ENCODE measurements at places on chromosomes 2 and 18.

DNA sequence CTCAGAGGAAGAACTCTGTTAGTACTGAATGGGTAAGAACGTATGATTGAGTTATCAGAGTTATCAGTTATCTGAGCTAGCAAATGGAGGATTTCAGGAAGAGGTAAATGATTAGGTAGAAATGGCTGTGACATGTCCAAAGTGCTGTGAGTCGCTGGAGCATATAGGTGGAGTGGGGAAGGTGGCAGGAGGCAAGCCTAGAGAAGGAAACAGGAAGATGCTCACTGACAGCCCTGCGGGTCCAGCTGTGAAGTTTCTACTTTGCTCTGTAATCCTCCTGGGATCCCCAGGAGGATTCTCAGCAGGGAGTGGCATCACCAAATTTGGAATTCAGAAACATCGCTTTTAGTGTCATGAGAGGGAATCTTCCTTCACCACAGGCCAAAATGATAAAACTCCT, 52.0 kb downstream of the GYPC start:
- no peak for DNase-seq

GRCh38 chr18:34660572-34660971, 49.5 kb upstream of the DTNA start:
- no peak for DNase-seq

GRCh38 chr2:27932396-27932795, 41.9 kb downstream of the BABAM2 start:
- DNase-seq, result no peak

DNA sequence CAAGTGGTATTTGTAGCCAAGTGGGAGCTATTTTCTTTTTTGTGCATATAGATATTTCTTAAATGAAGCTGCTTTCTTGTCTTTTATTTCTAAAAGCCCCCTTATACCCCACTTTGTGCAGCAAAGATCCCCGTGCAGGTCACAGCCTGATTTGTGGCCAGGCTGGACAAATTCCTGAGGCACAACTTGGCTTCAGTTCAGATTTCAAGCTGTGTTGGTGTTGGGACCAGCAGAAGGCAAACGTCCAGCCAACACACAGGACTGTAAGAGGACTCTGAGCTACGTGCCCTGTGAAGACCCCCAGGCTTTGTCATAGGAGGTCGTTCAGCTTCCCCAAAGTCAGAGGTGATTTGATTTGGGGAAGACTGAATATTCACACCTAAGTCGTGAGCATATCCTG, 21.9 kb downstream of the FOSL2 start:
- DNase-seq, result no peak

- no peak for DNase-seq
Measured at GRCh38 chr2:155841442-155841841, 491.1 kb downstream of the NR4A2 start.

- peak; percentile 90 for DNase-seq
Measured at GRCh38 chr18:34773961-34774766, 64.1 kb downstream of the DTNA start.

DNA sequence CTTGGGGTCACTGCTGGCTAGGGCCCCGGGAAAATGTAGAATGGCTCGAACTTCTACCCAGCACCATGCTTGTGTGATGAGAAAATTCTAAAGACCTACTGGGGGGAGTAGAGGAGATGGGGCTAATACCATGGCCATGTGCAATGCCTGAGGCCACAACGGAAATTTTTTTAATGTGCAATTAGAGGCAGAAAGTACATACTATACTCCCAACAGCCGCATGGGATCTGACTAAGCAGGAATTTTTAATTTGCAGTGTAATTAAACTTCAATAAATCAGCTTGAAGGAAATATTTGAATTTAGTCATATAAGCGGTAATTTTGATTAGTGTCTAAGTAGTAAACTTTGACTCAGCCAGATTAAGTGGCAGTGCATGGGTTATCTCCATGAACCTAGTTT, 53.2 kb upstream of the CNGA3 start:
- DNase-seq, result no peak

All from DMS79 (cell line).